CD4-positive, alpha-beta T cell treated with Interferon alpha-2 for 1 hour (primary cell): ENCODE measurements at places on chromosomes 1 and 21.
A peak's percentile ranks its signal among the peaks of the same experiment; 100 is the strongest.

GRCh38 chr1:153245466-153245865, 14.0 kb upstream of the LORICRIN start:
- DNase-seq, result no peak

DNA sequence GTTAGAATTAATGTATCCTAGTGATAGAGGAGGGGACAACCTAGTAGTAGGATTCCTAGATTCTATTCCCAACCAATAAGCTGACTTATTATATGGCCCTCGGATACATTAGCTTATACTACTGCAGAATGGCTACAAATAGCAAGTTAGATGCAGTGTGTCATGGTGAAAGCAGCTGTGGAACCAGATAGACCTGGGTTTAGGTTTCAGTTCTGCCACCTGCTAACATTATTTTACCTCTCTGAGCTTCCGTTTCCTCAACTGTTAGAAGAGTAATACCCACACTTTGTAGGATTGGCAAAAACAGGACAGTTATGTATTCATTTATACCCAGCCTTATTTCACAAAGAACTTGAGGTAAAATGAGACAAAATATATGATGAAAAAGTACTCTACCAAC, 21.6 kb upstream of the MAGOH start:
- DNase-seq, result no peak

DNA sequence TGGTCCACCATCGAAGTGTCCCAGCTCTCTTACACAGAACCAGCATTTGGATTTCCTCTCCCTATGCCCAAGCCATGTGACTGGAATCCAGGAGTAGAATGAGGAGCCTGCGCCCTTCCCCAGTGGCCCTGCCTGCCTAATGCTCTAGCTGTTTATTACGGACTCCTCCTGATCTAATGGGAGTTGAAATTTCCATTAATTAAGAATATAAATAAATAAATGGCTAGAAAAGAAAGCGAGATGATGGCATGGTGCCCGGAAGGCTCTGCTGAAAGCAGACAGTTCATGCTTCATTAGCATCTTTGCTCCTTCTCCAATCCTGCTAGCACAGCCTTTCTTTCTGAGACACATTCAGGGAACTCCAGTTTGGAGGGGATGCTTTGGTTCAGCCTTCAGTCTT, 216.2 kb downstream of the SEC16B start:
- DNase-seq, result no peak

GRCh38 chr1:97139512-97139911, 417.9 kb downstream of the PTBP2 start:
- no peak for DNase-seq

DNA sequence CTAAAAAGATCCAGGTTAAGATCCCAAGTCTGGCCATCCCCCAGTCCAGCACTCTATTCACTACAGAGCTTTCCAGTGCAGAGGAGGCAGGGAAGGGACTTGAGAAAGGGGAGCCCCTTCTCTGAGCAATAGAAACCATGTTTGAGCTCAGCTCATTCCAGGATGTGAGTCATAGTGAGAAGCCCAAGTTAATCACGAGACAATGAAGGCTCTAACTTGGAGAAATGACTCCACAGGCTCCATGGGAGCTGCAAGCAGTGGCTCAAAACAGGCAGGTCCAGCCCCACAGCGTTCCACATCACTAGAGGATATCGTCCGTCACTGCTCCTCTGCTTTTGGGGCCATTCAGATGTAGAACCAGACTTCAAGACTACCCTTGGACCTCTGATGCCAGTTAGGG, 59.1 kb downstream of the CAMK2N1 start:
- DNase-seq, result no peak

- peak; percentile 15 for DNase-seq
Measured at GRCh38 chr1:53334781-53335180, 6.9 kb upstream of the LRP8 start.

DNA sequence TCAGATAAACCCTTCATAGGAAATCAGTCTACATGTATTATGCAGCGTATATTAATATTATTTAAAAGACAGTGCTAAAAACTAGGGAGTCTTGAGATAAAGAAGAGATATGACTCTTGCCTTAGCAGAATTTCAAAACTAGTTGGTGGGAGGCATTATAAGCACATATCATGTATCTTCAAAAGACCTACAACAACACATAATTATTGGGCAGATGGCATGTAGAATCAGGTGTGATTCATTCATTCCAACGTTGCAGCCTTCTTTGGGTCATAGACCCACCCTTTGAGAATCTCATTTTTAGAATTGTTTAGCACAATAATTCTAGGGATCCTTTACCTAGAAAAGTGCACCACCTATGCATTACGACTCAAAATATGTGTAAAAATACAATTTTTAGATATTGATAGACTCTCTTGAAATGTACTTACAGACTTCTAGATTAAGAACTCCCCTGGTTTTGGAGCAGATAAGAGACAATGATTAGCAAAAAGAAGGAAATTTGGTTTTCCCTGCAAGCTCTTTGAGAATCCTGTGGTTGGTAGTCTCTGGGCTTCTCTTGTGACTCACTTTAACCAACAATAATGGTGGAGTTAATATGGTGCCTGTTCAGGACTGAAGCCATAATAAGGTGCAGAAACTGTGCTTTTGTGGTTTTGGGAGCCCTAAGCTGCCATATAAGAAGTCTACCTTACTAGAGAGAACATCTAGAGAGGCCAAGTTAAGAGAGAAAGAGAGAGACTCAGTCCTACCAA, 85.3 kb upstream of the RGS4 start:
- no peak for DNase-seq

GRCh38 chr1:170634293-170634692, 29.6 kb upstream of the PRRX1 start:
- DNase-seq, result no peak

DNA sequence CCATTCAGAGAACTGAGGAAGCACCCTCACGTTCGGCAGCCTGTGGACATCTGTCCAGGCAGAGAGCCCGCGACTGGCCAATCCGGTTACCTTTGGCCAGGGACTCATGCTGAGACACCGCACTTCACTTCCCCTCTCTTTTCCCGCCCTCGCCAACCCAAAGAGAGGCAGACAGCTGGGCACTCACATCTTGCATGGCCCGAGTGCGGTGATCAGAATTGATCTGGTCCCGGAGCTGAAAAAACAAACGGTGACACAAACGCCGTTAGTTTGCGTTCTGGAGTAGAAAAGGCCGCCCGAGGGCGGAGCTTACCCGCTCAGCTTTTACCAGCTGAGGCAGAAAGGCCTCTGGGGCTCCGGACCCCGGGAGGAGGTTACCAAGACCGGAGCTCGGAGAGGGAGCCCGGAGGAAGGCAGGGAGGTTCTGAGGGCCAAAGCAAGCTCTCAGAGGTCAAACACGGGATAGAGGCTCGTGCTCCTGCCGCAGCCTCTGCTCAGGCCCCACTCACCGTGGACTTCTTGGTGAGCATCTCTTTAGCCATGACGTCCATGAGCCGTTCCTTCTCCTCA, 376 bp downstream of the SF3A3 start:
- no peak for DNase-seq

DNA sequence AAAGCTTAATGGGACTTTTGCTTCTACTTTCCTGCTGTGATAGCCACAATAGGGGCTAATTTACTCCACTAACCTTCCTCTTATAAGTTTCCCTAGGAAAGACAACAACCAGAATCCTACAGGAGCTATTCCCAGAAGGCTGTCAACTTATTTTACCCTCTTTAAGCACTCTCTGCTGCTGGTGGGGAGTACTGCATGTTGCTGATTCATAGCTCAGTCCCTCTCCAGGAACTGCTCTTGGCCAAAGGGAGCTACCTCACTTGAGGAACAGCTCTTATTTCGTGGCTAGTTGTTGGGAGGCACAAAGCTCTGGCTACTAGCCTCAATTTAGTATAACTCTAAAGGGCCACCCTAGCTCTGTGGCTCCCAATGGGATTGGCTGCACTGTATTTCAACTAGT, 37.2 kb downstream of the ADSS2 start:
- DNase-seq, result no peak

GRCh38 chr1:37776946-37777516, 12.1 kb upstream of the EPHA10 start:
- no peak for DNase-seq

DNA sequence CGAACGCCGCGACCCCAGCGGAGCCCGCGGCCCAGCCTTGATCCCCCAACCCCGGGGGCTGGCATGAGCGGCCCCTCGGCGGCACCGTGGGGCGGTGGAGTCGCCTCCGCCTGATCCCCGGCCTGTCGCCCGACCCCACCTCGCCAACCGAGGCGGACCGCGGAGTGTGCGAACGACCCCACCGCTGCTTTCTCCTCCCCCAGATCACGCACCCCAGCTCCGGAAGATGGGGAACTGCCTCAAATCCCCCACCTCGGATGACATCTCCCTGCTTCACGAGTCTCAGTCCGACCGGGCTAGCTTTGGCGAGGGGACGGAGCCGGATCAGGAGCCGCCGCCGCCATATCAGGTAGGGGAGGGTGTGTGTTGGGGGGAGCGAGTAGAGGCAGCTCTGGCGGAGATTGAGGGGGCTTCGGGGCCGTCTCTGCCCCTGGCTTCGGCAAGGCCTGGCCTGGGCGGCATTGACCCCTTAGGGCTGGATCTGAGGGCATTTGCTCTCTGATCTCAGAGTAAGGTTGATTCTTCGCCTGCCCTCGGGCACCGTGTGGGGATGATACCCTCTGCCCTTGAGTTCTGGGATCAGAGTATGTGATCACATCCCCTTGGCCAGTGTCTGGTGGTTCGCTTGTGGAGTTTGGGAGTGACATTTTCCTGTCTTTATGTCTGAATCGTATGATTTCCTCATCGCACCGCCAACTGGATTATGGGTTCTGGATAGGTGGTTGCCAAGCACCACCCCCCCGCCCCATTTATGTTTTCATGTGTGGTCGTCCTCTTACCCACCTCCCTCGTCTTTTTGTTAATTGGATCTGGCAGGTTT, 668 bp downstream of the RNF11 start:
- peak; percentile 21 for DNase-seq

DNA sequence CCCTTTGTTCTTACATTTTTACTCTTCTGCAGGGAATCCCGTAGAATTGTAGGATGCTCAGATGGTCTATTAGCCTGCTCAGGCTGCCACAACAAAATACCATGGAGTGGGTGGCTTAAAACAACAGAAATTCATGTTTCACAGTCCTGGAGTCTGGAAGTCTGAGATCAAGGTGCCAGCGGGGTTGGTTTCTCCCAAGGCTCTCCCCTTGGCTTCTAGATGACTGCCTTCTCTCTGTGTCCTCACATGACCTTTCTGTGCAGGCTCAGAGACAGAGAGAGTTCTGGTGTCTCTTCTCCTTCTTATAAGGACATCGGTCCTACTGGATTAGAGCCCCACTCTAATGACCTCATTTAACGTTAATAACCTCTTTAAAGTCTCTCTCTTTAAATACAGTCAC, 41.7 kb downstream of the HUNK start:
- no peak for DNase-seq

DNA sequence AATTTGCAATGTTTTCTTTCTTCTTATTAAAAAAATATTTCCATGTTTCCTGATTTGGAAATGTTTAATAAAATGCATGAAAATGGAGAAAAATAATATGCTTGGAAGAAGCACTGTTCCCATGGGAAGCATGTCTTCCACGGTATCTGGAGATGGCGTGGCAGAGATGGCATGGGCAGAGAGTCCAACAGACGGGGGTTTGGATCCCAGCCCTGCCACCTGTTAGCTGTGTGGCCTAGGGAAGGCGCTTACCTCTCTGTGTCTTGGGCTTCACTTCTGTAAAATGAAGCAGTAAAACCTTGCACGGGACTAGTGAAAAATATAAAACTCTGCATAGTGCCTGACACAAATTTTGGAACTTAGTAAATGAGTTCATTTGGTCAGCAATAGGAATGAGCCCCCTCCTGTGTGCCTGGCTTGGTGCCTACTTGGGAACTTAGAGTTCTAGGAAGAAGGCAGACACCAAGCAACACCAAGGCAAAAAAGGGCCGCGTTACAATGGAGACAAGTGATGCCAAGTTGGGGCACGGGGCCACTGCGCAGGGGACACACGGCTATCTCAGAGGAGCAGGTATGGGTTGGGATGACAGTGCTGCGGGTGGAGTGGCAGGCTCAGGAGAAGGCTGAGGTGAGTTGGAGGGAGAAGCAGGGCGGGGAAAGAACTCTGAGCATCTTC, 124.2 kb downstream of the KCNN3 start:
- DNase-seq, result no peak

DNA sequence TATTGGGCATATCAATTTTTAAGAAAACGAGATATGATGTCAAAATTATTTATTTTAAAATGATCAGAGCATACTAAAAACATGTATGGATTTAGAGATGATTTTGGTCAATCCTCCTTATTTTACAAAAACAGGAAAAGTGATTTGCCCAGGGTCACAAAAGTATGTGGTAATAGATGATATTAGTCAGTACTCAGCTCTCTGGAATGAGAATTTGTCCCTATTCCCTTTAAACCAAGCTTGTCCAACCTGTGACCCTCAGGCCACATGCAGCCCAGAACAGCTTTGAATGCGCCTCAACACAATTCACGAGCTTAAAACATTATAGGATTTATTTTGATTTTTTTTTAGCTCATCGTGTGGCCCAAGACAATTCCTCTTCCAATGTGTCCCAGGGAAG, 104.7 kb downstream of the AKT3 start:
- DNase-seq, result no peak

DNA sequence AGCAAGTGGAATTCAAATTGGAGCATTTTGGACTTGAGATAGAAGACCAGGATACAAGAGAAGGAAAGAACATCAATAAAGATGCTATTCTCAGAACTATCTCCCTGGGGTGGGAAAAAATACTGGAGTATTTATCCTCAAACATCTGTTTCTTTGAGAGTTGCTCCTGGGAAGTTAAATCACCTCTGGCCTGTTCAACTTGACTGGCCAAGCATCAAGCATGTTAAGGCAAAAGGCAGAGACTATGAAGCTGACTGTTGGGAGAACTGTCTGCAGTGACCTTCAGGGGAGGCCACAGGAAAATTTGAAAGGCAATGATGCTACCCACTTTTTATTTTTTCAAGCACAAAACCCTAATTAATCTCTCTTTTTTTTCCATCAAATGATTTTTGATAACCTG, 239.0 kb downstream of the NTNG1 start:
- DNase-seq, result no peak

DNA sequence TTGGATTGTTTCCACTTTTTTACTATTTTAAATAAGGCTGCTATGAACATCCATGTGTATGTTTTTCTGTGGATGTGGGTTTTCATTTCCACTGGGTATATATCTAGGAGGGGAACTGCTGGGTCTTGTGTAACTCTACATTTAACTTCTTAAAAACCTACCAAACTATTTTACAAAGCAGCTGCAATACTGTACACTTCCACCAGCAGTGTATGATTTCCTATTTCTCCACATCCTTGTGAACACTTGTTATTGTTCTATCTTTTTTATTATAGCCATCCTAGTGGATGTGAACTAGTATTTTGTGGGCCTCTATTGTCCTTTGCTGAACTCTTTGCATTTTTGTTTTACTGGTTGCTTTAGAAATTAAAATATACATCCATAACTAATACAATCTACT, 33.4 kb downstream of the DIPK1A start:
- DNase-seq, result no peak

- no peak for DNase-seq
Measured at GRCh38 chr1:71862756-71863155, 419.6 kb downstream of the NEGR1 start.

DNA sequence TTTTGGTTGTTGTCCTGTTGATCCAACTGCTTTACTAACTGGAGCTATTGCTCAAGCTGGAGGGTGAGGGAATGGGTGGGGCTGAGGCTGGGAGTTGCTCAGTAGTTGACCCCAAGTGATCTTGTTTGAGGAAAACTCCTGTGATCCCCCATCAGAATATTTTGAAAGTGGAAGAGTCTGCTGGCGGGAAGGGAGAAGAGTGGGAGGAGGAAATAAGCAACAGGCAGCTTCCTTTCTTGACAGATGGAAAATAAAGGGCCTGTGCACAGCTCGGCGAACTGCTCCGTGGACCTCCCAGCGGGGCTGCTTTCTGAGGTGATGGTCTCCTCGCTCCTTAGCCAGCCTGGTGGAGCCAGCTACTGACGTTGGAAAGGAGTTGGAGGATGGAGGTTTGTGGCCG, 199.1 kb upstream of the LMO4 start:
- DNase-seq, result no peak
